Fibroblast of the aortic adventitia (primary cell): ENCODE measurements at places on chromosomes 7 and 10. TPM values are rescaled to one million over a fixed set of nuclear protein-coding genes. Genes with fewer than 3 reads are reported as not detected.
A peak's percentile ranks its signal among the peaks of the same experiment; 100 is the strongest.

DNA sequence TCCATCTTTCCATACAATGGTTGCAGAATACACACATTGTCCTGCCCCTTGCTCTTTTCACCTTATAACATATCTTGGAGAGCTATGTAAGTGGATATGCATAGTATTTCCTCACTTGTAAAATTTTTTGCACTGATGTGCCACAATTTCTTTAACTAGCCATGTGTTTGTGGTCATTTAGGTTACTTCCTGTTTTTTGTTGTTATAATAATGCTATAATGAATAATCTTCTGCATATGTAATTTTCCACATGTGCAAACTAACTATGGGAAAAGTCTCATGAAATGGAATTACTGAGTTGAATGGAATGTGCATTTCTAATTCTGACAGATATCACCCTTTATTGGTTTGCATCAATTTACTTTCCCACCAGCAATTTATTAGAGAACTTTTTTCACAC lies 2.8 kb downstream of the TAS2R41 start:
- no peak for DNase-seq

DNA sequence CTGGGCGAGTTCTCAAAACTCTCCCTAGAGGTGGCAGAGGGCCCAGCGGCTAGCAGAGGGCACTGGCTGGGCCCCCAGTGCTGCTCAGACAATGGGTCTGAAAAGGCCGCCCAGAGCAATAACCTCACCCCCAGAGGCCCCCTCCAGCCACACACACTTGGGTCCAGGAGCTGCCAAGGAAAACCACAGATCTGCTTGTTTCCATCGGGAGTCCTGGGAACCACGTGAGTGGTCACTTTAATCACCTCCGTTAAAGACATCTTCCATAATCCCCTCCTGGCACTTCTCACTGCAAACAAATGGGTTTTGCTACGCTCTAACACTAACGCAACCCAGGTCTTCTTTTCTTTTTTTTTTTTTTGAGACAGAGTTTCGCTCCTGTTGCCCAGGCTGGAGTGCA lies 30.0 kb downstream of the NUDT1 start:
- DNase-seq = no peak

BTBD16 gene
- total RNA-seq = 0.09 TPM in 1 of 2 replicates, not detected in the other

GRCh38 chr7:74443543-74444247 lies 10.0 kb upstream of the GTF2IRD1 start:
- DNase-seq = no peak

DNA sequence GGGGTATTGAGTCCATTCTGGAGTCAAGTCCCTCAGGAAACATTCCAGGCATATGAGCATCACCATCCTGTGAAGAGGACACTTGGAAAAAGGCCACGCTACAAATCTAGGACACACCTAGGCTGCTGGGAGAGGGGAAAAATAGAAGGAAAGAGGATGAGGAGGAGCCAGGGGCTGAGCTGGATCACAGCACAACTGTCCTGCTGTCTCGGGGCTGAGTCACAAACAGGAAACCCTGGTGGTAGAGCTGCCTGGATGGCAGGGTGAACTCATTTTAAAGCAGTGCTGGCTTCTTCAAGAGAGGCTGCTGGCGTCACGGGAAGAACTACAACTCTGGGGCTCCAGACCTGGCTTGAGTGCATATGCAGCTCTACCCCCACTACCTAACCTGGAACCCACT lies 151.5 kb downstream of the RNF216 start:
- peak; percentile 38 for DNase-seq

- DNase-seq = peak; percentile 95
These were observed 131.4 kb downstream of the PRPF18 start for GRCh38 chr10:13717936-13718772.

FGFBP3 gene
- 1.2 and 1.8 TPM in 2 replicates for total RNA-seq

DNA sequence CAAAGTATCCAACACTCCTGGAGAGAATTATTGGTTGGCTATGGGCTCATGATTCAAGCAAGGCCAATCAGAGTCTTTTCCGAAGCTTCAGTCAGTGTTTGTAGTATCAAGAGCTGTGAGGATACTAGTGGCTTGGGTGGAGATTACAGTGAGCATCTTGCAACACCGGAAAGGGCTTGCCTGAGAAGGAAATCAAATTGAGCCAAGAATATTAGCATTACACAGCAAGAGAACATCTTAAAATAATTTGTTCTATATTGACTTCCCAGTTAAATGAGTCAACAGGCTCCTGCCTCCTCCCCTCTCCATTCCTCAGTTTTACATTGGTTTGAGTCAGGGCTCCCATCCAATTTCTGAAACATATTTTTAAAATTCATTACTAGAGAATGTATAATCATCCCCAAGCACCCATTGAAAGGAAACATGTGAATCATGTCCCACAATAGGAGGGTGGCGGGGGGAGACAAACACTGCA lies 127.4 kb downstream of the ELAPOR2 start:
- peak; percentile 97 for DNase-seq

GRCh38 chr7:152947686-152948085 lies 188.1 kb downstream of the ACTR3B start:
- DNase-seq = no peak

DNA sequence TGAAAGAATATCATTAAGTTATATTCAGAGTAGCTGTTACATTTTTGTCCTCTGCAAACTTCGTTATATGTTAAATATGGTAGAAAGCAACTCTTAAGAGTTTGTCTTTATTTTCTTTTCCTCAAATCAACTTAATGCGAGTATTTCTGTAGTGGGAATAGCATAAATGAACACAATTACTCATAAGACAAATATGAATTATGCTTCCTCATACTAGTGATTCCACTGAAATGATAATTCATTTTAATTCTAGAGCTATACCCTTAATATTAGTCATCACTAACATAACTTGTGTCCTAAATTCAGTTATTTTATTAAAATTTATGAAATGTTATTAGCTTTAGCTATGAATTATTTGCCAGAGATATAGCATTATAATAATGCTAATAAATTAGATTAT lies 820.6 kb upstream of the KCND2 start:
- DNase-seq = no peak

GRCh38 chr10:71031603-71032002 lies 143.2 kb upstream of the PCBD1 start:
- DNase-seq = no peak

GRCh38 chr7:146826329-146826728 lies 709.7 kb downstream of the CNTNAP2 start:
- no peak for DNase-seq

IL2RA gene
- total RNA-seq = not detected in 2 replicates

HOXA9 gene
- total RNA-seq = not detected in 2 replicates

DNA sequence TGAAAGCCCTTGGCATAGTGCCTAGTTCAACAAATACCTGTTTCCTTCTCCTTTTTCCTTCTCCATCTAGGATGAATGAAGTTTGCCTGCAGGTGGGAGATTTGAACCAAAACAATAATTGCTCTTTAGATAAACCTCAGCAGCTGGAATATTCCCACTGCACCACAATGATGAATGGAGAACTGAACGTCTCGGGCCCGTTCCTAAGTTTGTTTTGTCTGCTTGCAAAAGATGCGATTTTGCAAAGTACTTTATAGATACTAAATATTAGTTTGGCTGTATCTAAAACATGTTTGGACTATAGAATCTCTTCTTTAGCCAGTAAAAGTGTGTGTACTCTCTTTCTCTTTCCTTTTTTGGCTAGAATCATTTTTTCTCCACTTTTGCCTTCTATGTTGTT lies 75.8 kb upstream of the BMPER start:
- DNase-seq = no peak

GRCh38 chr10:48231699-48232315 lies 42.7 kb downstream of the FRMPD2 start:
- DNase-seq = no peak

DNA sequence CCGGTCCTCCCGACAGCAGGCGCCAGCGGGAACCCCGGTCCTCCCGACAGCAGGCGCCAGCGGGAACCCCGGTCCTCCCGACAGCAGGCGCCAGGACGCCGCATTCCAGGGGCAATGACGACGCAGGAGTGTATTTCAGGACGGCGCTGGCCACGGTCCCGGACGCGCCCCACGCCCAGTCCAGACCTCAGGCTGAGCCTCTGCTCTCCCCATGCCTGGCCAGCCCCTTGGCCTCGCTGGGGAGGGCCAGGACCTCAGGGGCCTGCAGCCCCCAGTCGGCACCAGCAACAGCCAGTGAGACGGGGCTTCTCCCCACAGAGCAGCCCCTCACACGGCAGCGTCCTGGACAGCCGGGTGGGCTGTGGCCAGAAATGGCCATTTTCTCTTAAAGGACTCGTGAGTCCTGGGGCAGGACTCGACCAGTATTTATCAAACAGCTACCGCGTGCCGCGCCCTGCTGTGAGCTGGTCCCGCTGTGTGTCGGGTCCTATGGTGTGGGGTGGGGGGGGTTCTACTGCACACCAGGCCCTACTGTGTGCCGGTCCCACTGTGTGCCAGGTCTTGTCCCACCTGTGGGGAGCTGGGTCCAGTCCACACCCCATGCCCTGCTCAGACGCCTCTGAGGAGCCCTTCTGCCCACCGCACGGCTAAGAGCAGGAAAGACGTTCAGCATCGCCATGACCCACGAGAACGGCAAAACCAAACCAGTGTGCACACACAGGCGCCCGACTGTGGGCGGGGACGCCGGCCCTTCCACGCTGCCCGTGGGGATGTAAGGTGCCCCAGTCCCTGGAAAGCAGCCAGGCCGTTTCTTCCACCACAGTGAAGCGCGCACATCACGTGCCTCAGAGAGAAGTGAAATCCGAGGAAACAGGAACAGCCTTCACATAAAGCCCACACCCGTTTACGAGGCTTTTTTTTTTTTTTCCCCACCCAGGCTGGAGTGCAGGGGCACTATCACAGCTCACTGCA lies 33.3 kb downstream of the GET4 start:
- peak; percentile 70 for DNase-seq

SORBS1 gene
- total RNA-seq = 0.36 and 0.74 TPM in 2 replicates

DNA sequence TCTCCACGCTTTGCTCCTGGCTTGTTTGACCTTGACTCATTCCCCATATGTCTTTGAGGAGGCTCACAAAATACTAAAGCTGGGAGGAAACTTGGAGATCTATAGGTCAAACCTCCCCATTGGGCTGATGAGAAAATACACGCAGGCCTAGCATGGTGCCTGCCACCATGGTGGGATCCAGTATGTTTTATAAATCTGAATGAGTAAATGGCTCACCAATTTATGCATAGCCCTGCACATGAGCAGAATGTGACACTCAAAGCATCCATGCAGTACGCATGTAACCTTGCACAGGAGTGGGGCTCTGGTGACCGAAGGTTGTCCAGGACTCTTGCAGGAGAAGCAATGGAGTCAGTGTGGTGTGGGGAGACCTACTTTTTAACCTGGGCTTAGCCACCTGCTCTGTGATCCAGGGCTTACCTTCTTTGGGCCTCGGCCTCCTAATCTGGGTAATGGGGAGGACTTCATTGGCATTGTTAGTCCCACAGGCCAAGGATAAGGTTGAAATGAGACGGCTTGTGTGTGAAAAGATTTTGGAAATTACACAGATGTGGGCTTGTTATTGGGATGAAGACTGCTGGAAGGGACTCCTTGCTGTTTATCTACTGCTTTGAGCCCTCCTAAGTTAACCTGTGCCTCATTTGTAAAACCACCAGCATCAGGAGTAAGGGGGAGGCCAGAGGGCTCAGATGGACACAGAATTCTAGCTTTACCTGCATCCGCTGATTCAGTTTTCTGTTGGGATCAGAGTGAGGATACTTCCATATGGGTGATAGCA lies 58.4 kb downstream of the ADCYAP1R1 start:
- no peak for DNase-seq

DNA sequence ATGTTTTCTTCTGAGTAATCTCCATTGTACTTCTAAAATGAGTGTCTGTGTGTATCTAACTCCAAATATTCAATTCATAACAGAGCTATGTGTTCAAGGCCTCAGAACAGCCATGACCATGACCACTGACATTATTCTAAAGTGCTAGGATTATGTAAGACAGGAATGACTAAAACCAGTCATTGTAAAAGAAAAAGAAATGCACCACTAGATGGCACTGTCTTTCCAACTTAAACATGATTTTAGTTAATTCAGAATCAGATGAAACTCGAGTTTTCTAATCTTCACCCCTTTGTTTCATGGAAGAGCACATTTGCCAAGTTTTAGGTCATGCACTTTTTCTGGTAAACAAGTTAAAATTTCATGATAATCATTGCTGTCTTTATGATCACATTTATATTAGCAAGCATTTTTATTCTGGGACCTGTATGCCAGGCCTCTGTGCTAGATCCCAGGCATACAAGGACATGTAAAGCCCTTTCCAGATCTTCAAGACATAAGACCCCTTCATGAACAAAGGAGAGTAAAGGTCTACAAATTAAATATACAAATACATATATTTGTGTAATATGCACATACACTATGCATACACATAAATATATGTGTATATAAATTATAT lies 26.1 kb upstream of the RSU1 start:
- DNase-seq = peak; percentile 93

DNA sequence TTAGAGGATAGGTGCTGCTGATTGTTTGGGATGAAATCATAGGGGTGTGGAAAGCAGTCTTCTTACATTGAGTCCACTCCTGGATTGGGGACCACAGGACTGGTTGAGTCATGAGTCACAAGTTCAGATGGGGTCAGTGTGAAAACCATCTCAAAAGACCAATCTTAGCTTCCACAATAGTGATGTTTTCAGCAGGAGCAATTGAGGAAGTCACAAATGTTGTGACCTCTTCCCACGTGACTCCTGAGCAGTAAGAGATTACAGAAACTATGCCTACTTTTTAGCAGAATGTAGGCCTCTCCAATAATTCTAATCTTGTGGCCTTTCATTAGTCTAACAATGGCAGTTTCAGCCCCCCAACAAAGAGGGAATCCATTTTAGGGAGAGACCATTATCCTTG lies 256.9 kb upstream of the CDC14C start:
- no peak for DNase-seq

DNA sequence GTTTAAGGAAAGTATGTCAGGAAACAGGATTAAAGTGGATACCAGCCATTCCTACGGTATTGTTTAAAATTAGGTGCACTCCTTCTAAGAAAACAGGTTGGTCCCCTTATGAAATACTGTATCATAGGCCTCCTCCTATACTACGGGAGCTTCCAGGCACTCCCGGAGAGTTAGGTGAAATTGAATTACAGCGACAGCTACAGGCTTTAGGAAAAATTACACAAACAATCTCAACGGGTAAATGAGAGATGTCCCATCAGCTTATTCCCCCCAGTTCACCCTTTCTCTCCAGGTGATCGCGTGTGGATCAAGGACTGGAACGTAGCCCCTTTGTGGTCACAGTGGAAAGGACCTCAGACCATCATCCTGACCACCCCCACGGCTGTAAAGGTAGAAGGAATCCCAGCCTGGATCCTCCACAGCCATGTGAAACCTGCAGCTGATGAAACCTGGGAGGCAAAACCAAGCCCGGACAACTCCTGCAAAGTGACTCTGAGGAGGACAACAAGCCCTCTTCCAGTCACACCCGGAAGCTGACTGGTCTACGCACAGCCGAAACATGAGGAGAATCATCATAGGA lies 25.1 kb upstream of the GHITM start:
- no peak for DNase-seq

- DNase-seq = no peak
These were observed 26.3 kb upstream of the CACNB2 start for GRCh38 chr10:18113881-18114280.

DNA sequence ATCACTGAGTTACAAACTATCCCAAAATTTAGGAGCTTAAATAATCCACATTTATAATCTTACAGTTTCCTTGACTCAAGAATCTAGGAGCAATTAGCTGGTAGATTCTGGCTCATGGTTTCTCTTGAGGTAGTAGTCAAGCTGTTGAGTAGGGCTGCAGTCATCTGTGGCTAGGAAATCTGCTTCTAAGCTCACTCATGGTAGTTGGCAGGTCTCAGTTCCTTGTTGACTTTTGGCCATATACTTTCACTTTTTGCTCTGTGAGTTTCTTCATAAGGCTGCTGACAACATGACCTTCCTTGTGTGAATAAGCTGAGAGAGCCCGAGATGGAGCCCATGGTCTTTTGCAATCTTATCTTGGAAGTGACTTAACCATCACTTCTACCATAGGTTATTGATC lies 10.8 kb upstream of the ETV1 start:
- DNase-seq = peak; percentile 43

- peak; percentile 28 for DNase-seq
These were observed 16.9 kb downstream of the MEOX2 start for GRCh38 chr7:15669443-15670090.
